HEK293T (cell line): ENCODE measurements at places on chromosomes 7 and 10.

DNA sequence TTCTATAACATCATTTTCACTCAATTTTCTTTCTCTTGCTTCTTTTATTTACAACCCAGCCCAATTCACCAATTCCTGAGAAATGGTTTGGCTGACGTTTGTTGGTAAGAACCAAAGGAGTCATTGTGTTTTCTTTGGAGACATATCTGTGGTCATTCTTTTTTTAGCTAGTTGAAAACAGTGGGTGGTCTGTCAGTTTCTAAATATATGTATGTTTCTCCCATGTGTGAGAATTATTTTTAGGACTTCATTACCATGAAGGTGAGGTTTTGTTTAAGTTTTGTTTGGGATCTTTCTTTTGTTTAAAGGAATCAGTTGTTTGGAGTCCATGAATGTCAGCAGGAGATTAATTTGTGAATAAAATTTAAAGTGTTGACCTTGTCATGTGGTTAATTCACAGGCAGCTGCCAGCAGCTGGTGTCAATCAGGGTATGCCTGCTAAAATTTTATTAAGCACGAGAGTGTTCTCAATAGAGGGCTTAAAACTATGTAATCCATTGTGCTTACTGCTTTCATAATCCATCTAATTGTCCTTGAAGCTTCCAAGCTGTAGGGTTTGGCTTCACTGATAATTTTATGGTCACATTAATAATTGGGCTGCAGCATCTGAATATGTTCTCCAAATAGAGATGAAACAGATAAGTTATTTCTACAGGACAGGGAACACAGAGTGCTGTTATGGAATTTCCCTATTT is 38.7 kb downstream of the INSYN2A start:
- no peak for DNase-seq

DNA sequence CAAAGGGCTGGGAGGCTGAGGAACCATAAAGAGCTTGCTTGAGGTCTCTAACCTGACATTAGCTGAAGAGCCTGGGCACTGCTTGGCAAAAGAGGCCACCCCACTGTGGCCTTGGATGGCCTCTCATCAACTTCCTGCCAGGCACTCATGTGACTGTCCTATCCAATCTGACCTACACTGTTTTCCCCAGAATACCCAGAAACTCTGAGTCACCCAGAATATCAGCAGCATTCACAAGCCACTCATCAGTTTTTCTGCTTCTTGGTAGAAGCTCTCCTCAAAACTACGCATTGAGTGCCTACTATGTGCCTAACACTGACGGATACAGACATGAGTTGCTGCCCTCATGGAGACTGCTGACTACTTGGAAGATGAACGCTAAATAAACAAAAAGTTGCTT is 4.1 kb upstream of the NT5C2 start:
- no peak for DNase-seq

DNA sequence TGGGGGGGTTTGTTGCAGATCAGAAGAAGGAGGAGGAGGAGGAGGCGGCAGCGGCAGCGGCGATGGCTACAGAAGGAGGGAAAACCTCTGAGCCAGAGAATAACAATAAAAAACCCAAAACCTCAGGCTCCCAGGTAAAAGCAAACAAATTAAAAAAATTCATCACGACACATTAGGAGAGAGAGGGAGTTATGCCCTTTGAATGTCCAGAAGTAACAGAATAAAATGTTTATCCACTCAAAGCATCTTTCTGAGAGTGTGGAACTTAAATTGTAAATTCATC is 717 bp downstream of the SP4 start:
- DNase-seq, result no peak

GRCh38 chr10:108404155-108404554 is 1239.6 kb upstream of the SORCS1 start:
- DNase-seq, result no peak

DNA sequence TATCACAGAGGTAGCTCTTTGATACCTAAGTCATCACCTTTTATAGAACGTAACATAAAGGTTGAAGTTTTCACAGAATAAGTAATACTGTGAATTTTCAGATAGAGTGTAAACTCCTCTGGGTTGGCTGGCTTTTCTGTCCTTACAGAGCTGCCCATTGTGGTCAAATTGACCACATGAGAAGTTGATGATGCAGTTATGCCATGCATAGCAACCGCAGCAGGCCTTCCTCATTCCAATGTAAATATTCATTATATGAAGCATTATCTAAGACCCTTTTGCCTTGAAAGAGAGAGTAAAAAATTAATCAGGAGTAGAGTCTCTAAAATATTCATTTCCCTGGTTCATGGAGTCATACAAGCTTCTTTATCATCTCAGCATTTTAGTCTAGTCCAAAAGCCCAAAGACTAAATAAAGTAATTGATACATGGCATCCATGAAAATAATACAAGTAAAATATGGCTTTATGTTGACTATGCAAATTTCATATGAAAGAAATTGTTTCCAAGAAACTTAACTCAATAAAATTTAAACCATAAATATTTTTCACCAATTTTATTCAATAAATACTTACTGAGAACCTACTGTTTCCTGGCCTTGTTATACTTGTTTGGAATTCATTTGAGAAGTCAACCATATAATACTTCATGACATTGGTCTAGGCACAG is 516.4 kb downstream of the PCDH15 start:
- DNase-seq, result no peak

DNA sequence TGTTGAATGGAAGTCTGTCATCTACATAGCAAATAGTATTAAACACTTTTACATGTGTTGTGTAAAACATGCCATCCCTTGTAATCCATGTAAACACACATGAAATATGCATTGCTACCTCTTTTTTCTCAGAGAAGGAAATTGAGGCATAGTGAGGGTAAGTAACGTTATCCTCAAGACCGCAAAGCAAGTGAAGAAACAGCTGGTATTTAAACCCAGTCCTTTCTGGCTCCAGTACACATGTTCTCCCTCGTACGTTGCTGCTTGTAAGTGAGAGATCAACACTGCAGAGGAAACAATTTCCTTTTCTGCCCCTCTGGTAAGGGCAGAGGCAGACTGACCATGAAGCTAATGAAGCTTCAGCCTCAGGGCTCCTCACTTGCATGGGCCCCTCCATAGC is 28.5 kb downstream of the MAP3K8 start:
- DNase-seq, result no peak

- DNase-seq, result no peak
Measured at GRCh38 chr10:62707810-62708209, 96.7 kb upstream of the ADO start.

- peak; percentile 78 for DNase-seq
Measured at GRCh38 chr10:97463363-97464132, 17.6 kb downstream of the ZDHHC16 start.

DNA sequence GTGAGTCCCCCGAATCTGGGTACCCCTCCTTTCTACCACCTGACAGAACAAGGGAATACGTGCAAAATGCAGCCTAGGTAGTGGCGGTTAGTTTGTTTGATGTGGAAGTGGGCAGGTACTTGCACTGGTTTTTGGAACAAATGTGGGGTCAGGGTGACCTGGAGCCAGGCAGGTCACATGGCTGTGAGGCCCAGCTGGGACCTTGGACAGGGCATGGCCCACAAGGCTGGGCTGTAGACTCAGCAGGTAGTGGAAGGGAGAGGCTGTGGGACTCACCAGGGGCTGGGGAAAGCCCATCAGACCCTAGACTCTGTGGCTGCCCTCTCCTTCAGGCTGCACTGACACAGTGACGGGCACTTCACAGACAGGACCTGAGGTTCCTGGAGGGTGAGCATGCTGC is 159.9 kb upstream of the ADCY1 start:
- no peak for DNase-seq

GRCh38 chr7:102460467-102460866 is 4.2 kb downstream of the ALKBH4 start:
- DNase-seq, result no peak

DNA sequence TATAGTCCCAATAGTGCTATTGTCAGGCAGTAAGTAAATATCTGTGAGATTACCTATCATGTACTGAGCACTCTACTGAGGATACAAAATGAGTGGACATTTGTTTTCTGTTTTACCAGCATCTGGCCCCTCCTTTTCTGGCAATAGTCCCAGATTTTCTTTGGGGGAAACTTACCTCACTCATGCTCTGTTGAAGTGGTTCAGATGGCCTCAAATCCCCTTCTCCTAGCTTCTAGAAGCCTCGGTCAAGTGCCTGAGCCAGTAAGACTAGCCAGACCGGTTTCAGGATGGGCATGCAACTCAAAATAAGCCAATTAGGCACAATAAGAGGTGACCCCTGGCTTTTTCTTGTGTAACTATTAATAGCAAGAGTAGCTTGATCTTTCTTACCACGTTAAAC is 19.7 kb downstream of the TRDMT1 start:
- no peak for DNase-seq

GRCh38 chr10:15718694-15719048 is 1.1 kb downstream of the ITGA8 start:
- no peak for DNase-seq

GRCh38 chr7:31735991-31736982 is 49.3 kb downstream of the PPP1R17 start:
- DNase-seq, result peak; percentile 74

GRCh38 chr10:84825330-84825729 is 496.9 kb downstream of the CCSER2 start:
- DNase-seq, result no peak

- DNase-seq, result no peak
Measured at GRCh38 chr10:70190581-70190980, 20.3 kb upstream of the SAR1A start.

DNA sequence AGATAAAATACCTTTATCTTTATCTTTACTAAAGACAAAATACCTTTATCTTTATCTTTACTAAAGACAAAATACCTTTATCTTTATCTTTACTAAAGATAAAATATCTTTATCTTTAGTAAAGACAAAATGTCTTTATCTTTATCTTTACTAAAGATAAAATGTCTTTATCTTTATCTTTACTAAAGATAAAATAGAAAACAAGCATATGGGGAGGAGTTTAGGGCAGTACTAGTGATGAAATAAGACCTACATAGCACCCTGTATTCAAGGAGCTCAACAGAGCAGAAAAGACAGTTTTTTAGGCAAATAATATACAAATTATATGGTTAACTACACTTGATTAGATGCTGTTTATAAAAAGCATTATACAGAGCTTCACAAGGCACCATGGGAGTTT is 19.3 kb downstream of the ANKRD22 start:
- DNase-seq, result no peak

- DNase-seq, result no peak
Measured at GRCh38 chr7:95263785-95264362, 60.5 kb downstream of the PON1 start.

GRCh38 chr10:43884501-43885105 is 235.9 kb upstream of the ZNF32 start:
- no peak for DNase-seq
